NCI-H524 treated with DMSO at 0.1 percent for 48 hours (cell line): ENCODE measurements at places on chromosomes 13 and 19.

GRCh38 chr13:52070929-52071523 is 46.5 kb downstream of the UTP14C start:
- DNase-seq: no peak

DNA sequence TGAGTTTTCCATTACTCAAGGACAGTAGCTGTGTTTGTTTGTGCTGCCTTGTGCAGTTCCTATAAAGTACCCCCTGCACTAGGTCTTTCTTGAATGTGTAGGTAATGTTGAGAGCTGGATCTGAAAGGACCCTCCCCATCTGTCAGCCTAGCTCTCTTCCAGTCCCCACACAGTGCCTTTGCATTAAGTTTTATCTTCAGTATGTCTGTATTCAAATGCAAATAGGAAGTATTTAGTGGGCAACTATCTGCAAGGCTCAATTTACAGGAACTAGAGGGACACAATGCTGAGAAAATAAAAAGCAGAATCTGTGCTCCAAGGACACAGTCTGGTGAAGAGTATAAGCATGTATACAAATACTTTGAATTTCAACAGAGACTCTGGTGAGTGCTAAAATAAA is 558.5 kb downstream of the RFC3 start:
- no peak for DNase-seq

GRCh38 chr19:29666578-29667386 is 1.5 kb downstream of the PLEKHF1 start:
- DNase-seq: no peak

DNA sequence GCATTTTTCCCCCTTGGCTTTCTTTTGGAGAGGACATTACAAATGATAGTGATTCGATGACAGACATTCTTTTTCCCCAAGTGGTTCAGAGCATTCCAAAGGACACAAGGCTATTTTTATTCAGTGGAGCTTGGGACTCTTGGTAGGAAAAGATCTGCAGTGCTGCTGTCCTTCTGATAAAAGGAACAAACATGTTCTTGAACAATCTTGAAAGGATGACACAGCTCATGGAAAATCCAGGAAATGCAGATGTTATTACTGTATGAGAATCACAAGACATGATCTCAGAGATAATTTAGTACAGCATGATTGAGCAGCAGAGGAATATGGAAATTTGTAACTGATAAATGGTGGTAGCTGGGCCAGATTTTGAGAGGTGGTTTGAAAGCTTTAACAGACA is 96.2 kb upstream of the RFC3 start:
- no peak for DNase-seq

GRCh38 chr19:14540741-14541525 is 11.5 kb downstream of the TECR start:
- DNase-seq: no peak

DNA sequence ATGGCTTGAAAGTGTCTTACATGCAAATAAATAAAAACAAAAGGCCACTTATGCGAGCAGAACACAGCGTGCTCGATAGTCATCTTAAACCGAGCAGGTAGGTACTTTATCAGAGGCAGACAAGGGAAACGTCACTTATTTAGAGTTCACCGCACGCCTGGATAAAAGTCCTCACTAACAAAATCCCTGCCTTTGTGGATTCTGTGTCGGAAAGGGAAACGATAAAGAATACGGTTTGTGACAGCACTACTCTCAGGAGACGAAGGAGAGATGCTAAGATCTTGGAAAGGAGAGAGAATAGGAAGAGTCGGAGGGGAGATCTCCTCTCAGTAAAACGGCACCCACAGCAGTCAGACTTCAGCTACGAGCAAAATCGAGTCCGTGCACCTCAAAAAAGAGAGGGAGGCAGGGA is 581 bp downstream of the RCBTB1 start:
- DNase-seq: no peak

DNA sequence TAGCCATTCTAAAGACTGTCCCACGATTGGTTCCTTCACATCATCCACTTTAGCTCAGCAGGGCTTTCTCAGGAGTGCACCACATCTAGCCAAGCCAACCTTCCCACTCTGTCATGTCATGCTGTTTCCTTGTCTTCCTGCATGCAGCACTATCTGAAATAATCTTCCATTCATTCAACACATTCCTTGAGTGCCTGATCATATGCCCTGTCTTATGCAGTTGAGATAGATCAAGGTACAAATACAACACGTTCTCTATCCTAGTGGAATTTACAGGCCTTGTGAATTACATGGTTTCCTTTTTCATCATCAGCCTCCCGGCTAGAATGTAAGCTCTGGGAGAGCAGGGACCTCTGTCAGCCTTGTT is 6.8 kb upstream of the MRPS31 start:
- no peak for DNase-seq

- no peak for DNase-seq
Observed at GRCh38 chr19:45467456-45468158, at the start of gene FOSB. Gene FOSB, plus strand, starts transcription at chr19:45467996. Its CDS starts 591 bp downstream, at chr19:45468587.

DNA sequence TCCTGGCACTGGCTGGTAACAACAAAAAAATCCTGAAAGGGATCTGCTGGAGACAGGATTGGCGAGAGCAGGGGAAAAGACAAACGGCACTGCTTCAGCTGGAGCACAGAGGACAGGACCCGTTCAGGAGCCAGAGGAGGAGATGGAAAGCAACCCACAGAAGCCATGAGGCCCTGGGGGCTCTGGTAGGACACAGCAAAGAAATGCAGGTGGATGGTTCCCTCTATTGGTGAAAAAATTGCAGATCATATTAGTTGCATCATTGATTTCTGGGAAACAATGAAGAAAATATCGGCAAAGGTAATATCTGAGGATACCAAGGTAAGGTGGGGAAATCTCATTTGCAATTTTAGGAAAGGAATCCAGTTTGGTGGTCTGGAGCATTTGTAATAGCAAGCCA is 25.7 kb upstream of the TPP2 start:
- DNase-seq: peak; percentile 5

- no peak for DNase-seq
Observed at GRCh38 chr13:49951754-49952535, 15.8 kb upstream of the SPRYD7 start.

DNA sequence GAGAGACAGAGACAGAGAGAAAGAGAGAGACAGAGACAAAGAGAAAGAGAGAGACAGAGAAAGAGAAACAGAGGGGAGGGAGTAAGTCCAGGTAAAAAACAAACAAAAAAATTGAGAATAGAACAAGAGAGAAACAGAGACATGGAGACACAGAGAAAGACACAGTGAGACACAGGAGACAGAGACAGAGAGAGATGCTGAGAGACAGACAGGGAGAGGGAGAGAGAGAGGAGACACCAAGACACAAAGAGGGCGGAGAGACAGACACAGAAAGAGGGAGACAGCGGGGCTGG is 5.8 kb upstream of the PROZ start:
- DNase-seq: no peak

- DNase-seq: peak; percentile 83
Observed at GRCh38 chr13:93304868-93305613, 78.4 kb downstream of the GPC6 start.

GRCh38 chr19:33150852-33151518 is 19.1 kb downstream of the WDR88 start:
- no peak for DNase-seq

DNA sequence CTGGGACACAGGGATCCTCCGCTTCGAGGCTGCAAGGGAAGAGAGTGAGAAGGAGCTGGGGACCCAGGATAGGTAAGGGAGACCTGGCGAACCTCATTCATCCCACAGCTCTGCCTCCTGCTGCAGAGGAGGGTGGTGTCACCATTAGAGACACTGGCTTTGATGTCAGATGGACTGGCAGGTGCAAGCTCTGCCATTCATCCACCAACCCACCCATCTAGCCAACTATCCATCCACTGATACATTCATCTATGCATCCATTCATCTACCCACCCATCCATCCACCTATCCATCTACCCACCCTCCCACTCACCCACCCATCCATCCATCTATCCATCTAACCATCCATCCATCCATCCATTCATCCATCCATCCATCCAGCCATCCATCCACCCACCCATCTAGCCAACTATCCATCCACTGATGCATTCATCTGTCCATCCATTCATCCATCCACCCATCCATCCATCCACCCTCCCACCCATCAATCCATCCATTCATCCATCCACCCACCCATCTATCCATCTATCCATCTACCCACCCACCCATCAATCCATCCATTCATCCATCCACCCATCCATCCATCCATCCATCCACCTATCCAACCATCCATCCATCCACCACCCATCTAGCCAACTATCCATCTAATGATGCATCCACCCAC is 5.7 kb downstream of the C19orf33 start:
- no peak for DNase-seq

GRCh38 chr19:13962699-13963602 is 10.6 kb downstream of the DCAF15 start:
- DNase-seq: no peak

- no peak for DNase-seq
Observed at GRCh38 chr13:20231839-20232555, at the start of gene GJB6. Gene GJB6, minus strand, starts transcription at chr13:20232319. Its CDS starts 8,839 bp downstream, at chr13:20223480.

- DNase-seq: no peak
Observed at GRCh38 chr13:79295906-79296706, 109.9 kb downstream of the RBM26 start.

DNA sequence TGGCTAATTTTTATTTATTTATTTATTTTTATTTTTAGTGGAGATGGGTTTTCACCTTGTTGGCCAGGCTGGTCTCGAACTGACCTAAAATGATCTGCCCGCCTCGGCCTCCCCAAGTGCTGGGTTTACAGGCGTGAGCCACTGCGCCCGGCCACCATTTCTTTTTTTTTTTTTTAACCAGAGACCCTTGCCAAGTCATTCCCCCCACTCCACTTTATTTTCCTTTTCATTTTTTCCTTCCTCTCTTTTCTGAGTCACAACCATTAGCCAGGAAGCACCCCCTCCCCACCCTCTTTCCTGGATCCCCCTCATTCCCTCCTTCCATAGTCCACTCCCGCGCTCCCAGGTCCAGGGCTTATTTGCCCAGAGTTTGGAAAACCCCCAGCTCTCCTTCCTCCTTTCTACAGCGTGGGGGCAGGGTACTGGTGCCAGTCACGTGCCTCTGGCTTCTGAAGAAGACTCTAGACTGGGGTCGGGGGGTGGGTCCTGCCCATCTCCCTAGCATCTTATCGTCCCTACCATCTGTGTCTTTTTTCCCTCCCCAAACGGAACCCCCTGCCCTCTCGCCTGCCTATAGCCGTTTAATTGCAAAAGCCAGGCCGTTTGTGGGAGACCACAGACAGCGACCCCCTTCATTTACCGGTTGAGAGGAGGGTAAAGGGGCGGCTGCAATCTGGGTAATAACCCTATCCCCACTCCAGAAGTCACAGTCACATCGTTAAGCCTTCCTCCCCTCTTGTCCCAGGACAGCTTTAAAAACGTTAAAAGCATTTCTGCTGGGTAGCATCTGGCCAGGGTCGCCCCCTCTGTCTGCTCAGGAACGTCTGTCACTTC is 1.1 kb upstream of the CALR start:
- DNase-seq: peak; percentile 93

- no peak for DNase-seq
Observed at GRCh38 chr13:32407854-32408253, 20.1 kb downstream of the N4BP2L1 start.

DNA sequence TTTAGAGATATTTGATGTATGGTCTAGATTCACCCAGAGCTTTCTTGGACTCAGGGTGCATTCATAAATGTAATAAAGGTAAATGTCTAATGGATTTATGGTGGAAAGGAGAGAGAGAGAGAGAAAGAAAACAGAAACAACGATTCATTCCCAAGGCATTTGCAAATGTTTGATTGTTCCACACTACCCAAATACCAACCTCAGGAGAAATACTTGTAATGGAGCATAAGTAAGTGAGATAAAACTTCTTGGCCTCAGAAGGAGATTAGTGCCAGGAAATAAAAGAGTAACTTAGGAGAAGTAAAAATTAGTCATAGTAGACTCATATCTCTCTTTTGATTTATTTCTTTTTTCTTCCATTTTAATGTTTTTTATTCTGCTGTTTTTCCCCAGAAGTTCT is 40.6 kb upstream of the DGKH start:
- no peak for DNase-seq

DNA sequence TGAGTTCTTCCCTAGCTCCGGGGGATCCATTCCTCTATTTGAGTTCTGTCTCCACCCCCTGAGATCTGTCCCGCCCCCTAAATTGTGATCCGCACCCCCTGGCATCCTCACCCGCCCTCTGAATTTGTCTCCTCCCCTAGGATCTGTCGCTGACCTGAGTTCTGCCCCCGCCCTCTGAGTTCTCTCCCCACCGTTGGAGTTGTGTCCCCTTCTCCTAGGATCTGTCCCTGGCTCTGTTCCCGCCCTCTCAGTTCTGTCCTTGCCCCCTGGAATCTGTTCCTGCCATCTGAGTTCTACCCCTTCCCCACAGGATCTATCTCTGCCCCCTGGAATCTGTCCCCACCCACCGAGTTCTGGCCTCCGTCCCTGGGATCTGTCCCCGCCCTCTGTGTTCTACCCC is 1.0 kb upstream of the SLC17A7 start:
- DNase-seq: no peak

- no peak for DNase-seq
Observed at GRCh38 chr13:36919171-36919832, 736 bp downstream of the SMAD9 start.

GRCh38 chr13:98105929-98106336 is 37.0 kb upstream of the FARP1 start:
- peak; percentile 19 for DNase-seq

GRCh38 chr13:47594833-47595232 is 406.2 kb downstream of the SUCLA2 start:
- no peak for DNase-seq

DNA sequence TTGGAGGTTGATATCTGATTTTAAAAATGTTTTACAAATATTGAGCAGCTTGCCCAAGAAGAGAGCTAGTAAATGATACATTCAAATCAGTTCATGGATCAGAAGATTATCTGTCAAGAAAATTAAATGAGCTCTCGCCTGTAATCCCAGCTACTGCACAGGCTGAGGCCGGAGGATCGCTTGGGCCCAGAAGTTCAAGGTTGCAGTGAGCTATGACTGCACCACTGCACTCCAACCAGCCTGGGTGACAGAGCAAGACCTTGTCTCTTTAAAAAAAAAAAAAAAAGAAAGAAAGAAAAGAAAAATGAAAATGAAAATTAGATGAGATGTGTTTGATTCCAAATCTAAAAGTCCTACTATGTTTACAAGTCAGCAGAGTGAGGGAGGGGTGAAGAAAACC is 2.4 kb downstream of the SPART start:
- no peak for DNase-seq

DNA sequence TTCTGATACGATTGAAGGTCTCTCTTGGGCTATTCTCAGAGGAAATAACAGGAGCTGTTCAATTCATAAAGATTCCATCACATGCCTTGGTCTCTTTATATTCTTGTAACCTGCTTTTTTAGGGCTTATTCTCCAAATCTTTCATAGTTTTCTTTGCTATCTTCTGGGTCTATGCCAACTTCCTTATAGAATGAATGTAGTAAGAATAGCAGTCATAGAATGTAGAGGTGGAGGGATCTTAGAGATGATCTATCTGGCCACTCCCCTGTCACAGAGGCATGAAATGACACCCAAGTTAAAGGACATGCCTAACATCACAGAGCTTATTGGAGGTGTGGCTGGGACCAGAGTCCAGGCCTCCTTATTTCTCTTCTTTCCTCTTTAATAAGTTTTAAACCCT is 13.2 kb downstream of the LCP1 start:
- no peak for DNase-seq

GRCh38 chr13:33175991-33176390 is 109.6 kb downstream of the STARD13 start:
- DNase-seq: no peak
